ENCODE measurements at places on chromosomes 1 and 21. TPM values are rescaled to one million over a fixed set of nuclear protein-coding genes. Genes with fewer than 3 reads are reported as not detected.
A peak's percentile ranks its signal among the peaks of the same experiment; 100 is the strongest.

Gene HPCAL4
- 1.3 TPM for total RNA-seq

GRCh38 chr1:86069757-86070145 is 86.8 kb downstream of the COL24A1 start:
- no peak for DNase-seq

Gene SPSB1
- total RNA-seq: 1.5 TPM

DNA sequence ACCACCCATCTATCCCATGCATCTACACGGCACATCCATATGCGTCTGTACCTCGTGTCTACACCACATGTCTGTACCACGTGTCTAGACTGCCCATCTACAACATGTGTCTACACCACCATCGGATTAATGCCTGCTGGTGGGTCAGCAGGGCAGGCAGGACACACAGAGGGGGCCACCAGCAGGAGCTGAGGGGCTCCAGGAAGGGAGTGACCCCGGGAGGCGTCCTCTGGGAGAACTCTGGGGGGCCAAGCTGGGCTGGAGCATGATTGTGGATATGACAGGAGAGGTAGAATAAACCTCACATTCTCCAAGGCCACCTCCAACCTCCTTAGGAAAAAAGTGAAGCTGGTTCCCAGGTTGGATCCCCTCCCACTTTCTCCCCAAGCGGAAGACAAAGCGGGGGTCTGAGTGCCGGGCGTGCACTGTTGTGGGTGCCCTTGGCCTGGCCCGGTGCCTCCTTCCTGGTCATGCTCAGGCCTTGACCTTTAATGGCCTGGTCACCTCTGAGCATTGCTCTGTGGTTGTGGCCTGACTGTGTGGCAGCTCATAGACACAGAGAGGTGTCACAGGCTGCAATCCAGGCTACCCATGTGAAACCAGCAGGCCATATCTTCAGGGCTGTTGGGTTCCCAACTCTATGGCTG is 881 bp upstream of the ACTRT2 start:
- DNase-seq: no peak

DNA sequence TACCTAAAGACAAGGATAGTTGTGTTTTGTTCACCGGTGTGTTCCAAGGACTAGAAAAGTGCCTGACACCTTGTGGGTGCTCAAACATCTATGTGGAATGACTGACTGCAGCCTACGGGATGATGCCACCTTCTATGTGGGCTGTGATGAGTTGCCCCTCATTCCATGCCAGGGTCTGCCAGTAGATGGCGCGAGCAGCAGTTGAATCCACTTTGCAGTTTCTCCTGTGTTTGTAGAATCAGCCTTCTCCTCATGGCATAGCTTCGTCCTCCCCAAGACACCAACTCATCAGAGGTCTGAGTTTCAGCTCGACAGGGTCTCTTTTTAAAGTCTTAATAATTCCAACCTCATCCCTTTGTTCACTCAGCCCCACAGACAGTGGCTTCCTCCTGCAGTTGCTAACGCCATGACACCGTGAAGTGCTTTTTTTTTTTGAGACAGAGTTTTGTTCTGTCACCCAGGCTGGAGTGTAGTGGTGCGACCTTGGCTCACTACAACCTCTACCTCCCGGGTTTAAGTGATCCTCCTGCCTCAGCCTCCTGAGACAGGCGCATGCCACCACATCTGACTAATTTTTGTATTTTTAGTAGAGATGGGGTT is 133.7 kb downstream of the CAPN8 start:
- DNase-seq: peak; percentile 56

DNA sequence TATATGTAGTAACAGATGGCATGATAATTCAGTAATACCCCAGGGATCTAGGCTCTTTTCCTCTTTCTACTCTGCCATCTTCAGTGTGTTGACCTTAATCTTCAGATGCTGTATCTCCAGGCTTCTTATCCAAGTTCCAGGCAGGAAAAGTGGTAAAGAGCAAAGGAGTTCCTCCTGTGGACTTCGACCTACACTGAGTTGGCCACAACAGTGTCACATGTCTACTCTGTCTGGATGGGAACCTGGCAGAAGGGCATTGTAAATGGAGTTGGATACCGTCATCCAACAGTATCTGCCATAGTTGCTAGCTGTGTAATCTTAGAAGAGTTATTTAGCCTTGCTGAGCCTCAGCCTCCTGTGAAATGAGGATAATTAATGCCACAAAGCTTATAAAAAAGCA is 21.9 kb downstream of the IL23R start:
- no peak for DNase-seq

DNA sequence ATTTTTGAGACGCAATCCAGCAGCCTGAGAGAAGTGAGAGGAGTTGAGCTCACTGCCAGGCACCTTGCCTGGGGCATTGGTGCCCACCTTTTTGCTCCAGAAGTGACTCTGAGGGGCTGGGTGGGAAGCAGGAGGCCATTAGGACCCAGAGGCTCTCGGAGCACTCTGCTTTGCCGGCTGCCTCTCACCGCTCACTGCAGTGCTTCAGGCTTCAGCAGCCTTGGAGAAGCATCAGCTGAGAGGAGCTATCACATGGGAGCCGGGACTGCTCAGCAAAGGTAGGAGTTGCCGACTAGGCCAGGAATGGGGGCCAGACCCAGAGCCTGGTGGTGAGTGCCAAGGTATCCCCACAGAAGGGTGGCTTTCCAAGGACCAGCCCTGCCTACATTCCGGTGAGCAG is at the start of gene GPR61:
TSS of gene GPR61 (plus strand) at position 197 of the 400 bp plus-strand sequence. CDS start 3,151 bp downstream, outside the sequence.
- no peak for DNase-seq

Gene REN
- not detected for total RNA-seq

DNA sequence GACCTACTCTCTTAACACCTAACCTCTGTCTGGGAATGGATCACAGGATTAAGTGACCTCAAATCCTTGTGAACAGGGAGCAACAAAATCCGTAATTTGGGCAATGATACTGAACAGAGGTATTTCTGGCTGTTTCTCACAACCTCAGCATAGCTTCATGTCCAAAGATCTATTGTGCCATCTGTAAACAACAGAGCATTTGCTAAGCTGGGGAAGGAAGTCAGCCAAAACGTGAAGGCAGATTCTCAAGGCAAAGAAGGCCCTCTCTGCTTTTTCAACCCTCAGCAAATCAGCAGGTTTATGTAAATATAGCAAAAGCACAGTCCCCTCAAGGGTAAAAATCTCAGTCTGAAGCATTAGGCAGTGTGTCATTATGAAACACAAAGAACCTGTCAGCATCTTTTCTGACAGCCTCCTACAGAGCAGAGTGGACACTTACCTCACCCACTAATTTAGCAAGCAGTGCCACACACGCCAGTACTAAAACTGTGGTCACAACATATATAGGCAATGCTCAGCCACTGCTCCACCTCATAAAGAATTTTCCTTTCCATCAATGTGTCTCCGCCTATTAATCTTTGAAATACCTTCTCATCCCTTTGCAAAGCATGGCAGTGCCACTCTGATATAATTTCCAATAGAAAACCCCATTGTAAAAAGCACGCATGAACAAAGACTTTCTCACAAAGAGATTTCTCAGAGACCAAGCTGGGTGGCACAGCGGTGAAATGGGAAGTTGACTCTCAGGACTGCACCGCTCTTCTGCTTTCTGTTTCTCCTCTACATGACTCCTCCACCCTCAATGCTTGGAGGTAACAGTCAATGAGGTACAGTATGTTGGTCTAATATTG is 188.0 kb downstream of the RERE start:
- DNase-seq: no peak

DNA sequence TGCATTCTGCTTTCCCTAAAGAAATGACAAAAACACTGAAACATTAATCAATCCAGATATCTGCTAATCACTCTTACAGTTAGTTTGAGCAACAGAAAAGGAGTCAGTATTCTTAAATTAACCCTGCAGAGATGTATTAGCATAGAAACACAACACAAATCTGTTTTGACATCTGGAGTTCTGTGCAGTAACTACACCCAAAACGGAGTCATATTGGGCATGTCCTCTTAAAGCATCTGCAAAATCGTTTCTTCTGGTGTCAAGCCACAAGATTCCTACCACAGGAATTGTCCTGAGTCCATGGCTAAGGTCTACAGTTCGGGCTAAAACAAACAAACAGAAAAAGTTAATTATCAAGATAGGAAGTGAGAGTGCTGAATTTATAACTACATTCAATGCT is 332.1 kb upstream of the PKN2 start:
- no peak for DNase-seq

DNA sequence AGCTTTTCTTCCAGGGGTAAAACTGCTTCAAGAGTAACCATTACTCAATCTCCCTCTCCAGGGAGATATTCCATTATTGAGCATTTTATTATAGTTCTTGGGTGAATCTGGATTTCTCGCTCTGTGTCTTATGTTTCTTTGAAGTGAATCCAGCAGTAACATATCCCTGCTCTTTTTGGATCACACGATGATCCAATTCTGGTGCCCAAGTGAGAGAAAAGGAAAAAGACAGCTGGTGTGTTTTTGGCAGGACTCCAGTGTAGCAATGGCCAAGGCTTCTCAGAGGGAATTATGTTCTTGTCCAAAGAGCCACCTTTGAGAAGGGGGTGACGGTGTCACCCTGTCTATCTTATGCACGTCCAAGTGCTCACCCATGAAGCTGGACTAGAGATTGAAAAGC is 140.3 kb upstream of the ERRFI1 start:
- DNase-seq: no peak

GRCh38 chr21:41933313-41934079 is 20.3 kb downstream of the C2CD2 start:
- no peak for DNase-seq

- no peak for DNase-seq
Measured at GRCh38 chr1:156750191-156750672, 1.2 kb downstream of the HDGF start.

DNA sequence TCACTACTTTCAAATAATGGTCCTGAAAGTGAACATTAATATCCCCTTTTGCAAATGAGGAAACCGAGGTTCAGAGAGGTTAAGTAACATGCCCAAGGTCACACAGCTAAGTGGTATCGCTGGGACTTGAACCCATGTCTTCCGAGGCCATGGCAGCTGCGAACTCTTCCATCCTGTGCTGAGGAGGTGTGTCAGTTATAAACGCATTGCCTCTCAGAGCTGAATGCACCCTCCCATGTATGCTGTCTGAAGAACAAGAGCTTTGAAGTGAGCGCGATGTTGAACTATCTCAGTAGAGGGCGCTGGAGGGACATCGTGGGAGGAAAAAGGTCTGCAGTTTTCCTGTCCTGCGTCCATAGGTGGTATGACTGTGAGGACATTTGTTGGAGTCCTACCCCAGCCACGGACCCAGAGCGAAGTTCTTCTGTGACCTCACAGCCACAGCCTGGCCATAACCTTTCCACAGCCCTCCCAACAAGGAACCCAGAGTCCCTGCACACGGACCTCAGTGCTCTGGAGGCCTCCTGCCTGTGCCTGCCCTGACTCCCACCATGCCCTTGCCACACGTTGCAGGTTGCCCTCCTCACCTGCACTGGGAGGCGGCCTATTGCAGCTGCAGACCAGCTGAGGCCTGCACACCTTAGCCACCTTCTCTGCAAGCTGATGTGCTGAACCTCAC is 7.5 kb downstream of the MYOC start:
- DNase-seq: peak; percentile 77

Gene COPA
- total RNA-seq: 140 TPM

GRCh38 chr1:116203920-116204319 is 92.7 kb downstream of the MAB21L3 start:
- no peak for DNase-seq

GRCh38 chr1:17250601-17251000 is 1.7 kb downstream of the PADI3 start:
- DNase-seq: no peak

Gene ADGRB2
- total RNA-seq: 7.6 TPM

Gene TAL1
- total RNA-seq: 3.5 TPM

Gene SAMD11
- not detected for total RNA-seq

Gene MSH4
- 0.52 TPM for total RNA-seq

Gene PTPRF
- total RNA-seq: 1.9 TPM

DNA sequence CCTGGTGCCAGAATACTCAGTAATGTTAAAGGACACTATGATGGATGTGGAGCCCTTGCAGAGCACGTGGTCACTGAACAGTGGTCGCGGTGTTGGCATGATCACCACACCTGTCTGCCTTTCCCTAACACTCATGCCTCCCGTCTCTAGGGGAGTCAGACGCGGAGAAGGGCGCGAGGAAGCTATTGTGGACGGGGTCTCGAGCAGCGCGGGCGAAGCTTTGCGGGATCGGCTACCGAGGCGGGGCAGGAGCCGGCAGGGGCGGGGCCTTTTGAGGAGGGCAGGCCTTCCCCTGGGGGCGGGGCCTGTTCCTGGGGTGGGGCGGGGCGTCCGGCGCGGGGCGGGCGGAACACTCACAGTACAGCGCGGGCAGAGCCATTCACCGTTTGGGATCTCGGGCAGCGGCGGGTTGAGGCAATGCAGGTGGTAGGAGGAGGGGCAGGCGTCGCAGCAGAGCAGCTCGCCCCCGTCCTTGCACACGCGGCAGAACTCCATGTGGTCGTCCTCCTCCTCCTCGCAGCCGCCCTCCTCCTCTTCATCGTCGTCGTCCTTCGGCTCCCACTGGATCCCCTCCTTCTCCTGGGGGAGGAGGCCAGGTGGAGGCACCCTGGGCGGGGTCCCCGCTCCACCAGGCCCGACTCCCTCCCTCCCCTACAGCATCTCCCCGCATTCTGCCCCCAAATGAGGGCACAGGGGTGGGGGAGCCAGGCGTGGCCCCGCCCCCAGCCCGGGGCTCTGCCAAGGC is 31.5 kb downstream of the CHD5 start:
- peak; percentile 74 for DNase-seq

- no peak for DNase-seq
Measured at GRCh38 chr1:242228991-242229390, 230.1 kb upstream of the MAP1LC3C start.

GRCh38 chr1:7478809-7479499 is 292.1 kb upstream of the VAMP3 start:
- DNase-seq: no peak

Gene CROCC
- total RNA-seq: 51.7 TPM

- DNase-seq: peak; percentile 32
Measured at GRCh38 chr1:40861224-40862003, 749 bp downstream of the CITED4 start.

Gene LINGO4
- total RNA-seq: not detected

DNA sequence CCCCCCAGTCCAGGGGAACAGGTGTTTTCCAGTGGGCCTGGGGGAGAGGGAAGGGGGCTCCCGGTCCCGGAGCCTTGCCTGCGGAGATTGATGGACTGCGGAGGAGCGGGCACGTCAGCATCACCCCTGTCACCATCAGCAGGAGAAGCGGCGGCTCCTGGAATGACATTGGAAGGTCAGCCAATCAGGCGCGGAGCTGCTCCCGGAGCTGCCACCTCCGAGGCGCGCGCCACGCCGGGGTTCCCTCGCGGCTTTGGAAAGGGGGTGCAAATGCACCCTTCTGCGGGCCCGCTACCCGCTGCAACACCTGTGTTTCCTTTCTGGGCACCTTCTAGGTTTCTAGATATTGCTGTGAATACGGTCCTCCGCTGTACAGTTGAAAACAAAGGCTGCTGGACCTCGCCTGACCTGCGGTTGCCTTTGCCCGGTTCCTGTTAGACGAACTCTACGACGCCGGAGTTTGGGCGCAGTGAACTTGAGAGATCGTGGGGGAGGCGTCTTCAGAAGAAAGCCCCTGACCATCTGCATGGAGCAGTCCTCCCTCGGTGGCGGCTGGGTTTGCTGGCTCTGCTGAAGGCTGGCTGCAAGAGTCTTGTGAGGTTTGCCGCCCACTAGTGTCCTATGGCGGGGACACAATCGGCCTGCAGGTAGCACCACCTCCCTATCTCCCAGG is 5.3 kb downstream of the DSCAM start:
- no peak for DNase-seq

Gene DPYD
- total RNA-seq: 56.6 TPM

Gene ATP1A4
- not detected for total RNA-seq

GRCh38 chr21:17819877-17820229 is 697 bp upstream of the C21orf91 start:
- no peak for DNase-seq

- DNase-seq: no peak
Measured at GRCh38 chr1:208461680-208462079, 217.5 kb upstream of the PLXNA2 start.

Gene BLZF1
- 13.2 TPM for total RNA-seq

Gene VASH2
- not detected for total RNA-seq

- DNase-seq: no peak
Measured at GRCh38 chr1:54241364-54241763, 41.4 kb downstream of the MRPL37 start.

Data from natural killer cell (primary cell).